Common myeloid progenitor, CD34-positive (primary cell): ENCODE measurements at places on chromosomes 16 and 17.

DNA sequence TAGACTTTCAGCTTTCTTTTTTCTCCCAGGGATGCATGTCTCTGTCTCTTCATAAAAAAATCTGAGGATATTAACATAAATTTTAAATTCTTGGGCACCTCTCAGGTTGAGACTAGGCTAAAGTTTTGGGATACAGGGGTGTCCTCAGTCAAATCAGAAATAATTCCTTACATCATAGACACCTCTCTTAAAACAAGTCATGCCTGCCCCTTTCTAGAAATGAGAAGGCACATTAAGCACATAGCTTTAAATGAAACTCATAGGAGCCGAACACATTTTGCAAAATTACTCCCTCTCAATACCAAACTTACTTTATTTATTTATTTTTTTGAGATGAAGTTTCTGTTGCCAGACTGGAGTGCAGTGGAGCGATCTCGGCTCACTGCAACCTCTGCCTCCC lies 67.3 kb upstream of the BCAR1 start:
- no peak for DNase-seq

DNA sequence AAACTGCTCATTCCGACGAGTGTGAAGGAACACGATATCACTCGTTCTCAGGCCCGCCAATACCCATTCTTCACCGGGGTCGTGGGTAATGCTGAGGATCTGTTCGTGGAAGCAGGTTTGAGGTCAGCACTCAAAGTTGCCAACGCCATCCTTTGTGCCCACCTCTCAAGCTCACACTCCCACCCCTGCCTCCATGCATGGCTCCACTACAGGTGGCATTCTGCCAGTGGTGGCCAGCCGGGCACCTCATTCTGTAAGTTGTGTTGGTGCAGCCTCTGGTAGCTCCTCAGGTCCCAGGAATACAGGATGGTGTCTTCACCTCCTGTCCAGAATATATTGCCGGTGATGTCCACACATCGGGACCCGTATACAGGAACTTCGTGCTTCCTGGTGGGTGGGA lies 10.7 kb downstream of the TLE7 start:
- DNase-seq, result no peak

DNA sequence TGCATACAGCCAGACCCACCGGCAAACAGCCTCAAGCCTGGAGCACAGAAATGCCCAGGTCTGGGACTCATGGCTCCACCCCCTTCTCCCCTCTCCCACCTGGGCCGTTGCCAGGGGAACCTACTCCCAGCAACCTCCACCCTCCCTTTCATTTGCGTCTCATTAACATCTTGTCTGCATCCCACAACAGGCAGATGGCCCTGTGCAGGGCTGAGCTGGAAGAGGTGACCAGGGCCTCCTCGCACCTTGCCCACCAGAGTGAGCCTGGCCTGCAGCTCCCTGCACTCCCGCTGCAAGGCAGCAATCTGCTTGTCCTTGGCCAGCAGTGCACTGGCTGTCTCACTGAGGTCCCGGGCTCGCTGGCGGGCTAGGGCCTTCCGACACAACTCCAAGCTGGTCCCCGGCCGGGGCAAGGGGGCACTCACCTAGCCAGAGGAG lies 3.3 kb downstream of the TSPOAP1 start:
- DNase-seq, result no peak

DNA sequence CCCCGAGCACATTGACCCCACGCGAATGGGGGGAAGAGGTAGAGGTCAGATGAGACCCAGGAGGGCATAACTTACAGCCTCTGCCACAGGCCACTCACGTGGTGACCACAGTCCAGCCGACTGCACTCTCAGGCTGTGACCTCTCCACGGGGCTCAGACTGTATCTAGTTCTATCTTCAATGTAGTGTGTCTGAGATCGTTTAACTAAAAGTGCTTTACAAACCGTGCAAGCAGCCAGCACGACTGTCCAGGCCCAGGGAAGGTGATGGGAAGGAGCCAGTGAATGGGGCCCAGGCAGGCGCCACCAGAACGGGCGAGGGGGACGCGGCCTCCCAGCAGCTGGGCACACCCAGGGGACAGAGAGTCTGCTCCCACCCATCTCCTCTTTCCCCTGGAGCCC lies 108.6 kb downstream of the ANKRD11 start:
- DNase-seq, result no peak

GRCh38 chr17:17388657-17389496 lies 85.7 kb downstream of the NT5M start:
- DNase-seq, result no peak
